ENCODE measurements at places on chromosomes 4 and X. TPM values are rescaled to one million over a fixed set of nuclear protein-coding genes. Genes with fewer than 3 reads are reported as not detected.
A peak's percentile ranks its signal among the peaks of the same experiment; 100 is the strongest.

The DHRSX gene
- 18.8 TPM for total RNA-seq

The AMTN gene
- total RNA-seq: not detected

The ZCCHC18 gene
- total RNA-seq: 0.12 TPM

The CSAG2 gene
- total RNA-seq: 0.30 TPM

The MAML3 gene
- 0.52 TPM for total RNA-seq

The MND1 gene
- total RNA-seq: 51.3 TPM

The CT47B1 gene
- total RNA-seq: not detected

The SMARCAD1 gene
- 20.4 TPM for total RNA-seq

- no peaks in the 10 kb centered on the region for H3K4me1 ChIP-seq
- no peaks in the 10 kb centered on the region for H3K27me3 ChIP-seq
- DNase-seq: no peak
- no peaks in the 10 kb centered on the region for H3K36me3 ChIP-seq
- no peak overlapping the region for H3K27ac ChIP-seq
These were observed 386.7 kb downstream of the SPRY1 start for GRCh38 chr4:123783151-123783790.

DNA sequence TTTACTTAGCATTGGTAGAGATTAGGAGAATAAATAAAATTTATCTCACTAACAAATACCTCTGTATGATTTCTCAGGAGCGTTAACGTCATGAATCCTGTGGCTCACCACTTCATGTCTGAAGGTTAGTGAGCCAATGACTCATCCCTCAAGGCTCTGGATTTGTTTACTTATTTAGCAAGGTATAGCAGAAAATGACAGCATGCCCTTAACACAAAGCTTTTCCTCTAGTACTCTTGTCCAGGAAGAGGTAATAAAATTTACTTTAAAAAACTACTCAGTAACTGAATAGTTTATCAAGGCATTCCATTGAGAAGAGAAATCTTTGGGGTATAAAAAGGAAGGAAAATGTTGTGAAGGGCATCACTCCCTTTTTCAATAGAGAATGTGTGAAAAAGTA lies 823.8 kb downstream of the CCSER1 start:
- H3K27ac ChIP-seq: no peak overlapping the region
- DNase-seq: no peak
- no peaks in the 10 kb centered on the region for H3K36me3 ChIP-seq
- H3K4me1 ChIP-seq: no peaks in the 10 kb centered on the region
- H3K4me3 ChIP-seq: no peak overlapping the region

- no peak overlapping the region for H3K4me3 ChIP-seq
- H3K27me3 ChIP-seq: peaks cover 7% of the 10 kb centered on the region
- H3K27ac ChIP-seq: no peak overlapping the region
- no peaks in the 10 kb centered on the region for H3K4me1 ChIP-seq
These were observed 107.4 kb upstream of the SLC4A4 start for GRCh38 chr4:71231129-71232055.

DNA sequence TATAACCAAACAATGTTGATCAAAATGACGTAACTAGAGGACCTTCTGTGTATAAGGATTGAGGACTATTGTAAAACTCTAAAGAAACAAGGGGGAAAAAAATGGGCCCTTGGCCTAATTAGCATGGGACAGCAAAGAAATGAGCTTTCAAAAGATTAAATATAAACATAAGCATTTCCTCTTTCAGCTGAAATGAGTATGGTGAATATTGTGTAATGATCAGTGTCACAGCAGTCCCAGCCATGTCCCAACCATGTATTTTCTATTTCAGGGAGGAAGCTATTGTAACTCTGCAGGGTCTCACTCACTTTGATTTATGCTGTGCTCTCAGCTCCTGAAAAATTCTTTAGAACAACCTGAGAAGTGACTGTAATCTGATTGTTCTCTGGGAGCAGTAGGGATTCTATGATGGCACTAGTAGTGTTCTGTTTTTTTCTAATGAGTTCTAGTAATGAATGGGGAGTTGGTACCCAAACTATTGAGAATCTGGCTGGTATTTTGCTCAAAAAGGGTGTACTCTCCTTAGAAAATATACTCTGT lies 25.8 kb downstream of the ANXA10 start:
- no peaks in the 10 kb centered on the region for H3K4me1 ChIP-seq
- H3K27me3 ChIP-seq: peaks cover 5% of the 10 kb centered on the region
- no peak overlapping the region for H3K27ac ChIP-seq
- no peaks in the 10 kb centered on the region for H3K36me3 ChIP-seq

DNA sequence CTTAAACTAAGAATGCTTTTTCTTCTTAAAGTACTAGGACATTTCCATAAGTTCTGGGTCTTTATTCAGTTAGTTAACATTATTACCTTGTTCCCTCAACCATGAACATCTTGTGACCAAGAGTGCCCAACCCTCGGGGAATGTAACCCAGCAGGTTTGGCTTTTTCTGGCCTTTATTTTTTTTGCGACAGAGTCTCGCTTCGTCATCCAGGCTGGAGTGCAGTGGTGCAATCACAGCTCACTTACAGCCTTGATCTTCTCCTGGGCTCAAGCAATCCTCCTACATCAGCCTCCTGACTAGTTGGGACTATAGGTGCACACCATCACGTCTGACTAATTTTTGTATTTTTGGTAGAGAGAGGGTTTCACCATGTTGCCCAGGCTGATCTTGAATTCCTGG lies 65.1 kb downstream of the USP11 start:
- no peaks in the 10 kb centered on the region for H3K36me3 ChIP-seq
- no peak overlapping the region for H3K4me3 ChIP-seq
- no peaks in the 10 kb centered on the region for H3K27me3 ChIP-seq
- no peak overlapping the region for H3K27ac ChIP-seq

- H3K4me3 ChIP-seq: no peak overlapping the region
- peak overlapping the region; percentile 96 for H3K27ac ChIP-seq
- H3K27me3 ChIP-seq: no peaks in the 10 kb centered on the region
- H3K4me1 ChIP-seq: peaks cover 52% of the 10 kb centered on the region
- DNase-seq: peak; percentile 75
These were observed 7.3 kb upstream of the SH3BP2 start for GRCh38 chr4:2785613-2786012.

DNA sequence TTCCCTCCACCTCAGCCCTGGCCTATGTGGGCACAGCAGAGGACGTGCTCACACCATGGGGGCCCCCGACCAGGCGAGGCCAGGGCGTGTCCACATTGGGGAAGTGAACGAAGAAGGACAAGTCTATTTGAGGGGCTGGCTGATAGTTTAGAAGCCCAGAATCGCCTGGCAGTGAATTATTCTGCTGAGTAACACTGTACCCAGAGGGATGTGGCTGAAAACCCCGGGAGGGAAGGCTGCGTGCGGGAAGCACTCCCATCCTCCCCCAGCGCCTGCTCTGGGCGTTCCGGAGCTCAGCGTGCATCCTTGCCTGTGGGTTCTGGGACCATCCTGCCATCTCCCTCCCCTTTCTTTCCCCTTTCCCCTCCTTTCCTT lies 66.6 kb downstream of the TRMT44 start:
- H3K36me3 ChIP-seq: peaks cover 2% of the 10 kb centered on the region
- H3K4me3 ChIP-seq: no peak overlapping the region
- H3K4me1 ChIP-seq: no peaks in the 10 kb centered on the region
- no peak overlapping the region for H3K27ac ChIP-seq
- DNase-seq: no peak

GRCh38 chrX:38117485-38117884 lies 103.2 kb downstream of the SRPX start:
- H3K4me3 ChIP-seq: no peak overlapping the region
- no peaks in the 10 kb centered on the region for H3K27me3 ChIP-seq
- DNase-seq: no peak
- H3K36me3 ChIP-seq: no peaks in the 10 kb centered on the region
- no peaks in the 10 kb centered on the region for H3K4me1 ChIP-seq

DNA sequence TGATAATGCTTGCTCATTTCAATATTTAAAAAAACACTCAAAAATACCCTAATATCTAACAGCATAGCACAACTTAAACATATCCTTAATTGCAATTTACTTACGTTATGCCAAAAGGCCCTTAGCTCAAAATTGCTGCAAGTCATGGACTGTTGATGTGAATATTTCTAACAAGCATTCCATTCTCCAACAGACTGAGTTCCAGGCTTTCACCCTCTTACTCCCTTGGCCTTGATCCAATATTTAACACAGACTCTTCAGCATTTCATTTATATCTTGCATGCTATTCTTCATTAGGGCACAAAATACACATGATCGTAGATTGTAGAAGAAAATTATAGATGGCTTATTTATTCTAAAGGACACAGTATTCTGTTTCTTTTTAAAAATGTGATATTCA lies 96.5 kb downstream of the RNF150 start:
- no peaks in the 10 kb centered on the region for H3K4me1 ChIP-seq
- no peaks in the 10 kb centered on the region for H3K36me3 ChIP-seq
- H3K27me3 ChIP-seq: no peaks in the 10 kb centered on the region
- H3K27ac ChIP-seq: no peak overlapping the region
- H3K4me3 ChIP-seq: no peak overlapping the region

GRCh38 chr4:24747234-24747975 lies 48.0 kb upstream of the SOD3 start:
- H3K4me3 ChIP-seq: no peak overlapping the region
- DNase-seq: no peak
- no peak overlapping the region for H3K27ac ChIP-seq
- H3K36me3 ChIP-seq: no peaks in the 10 kb centered on the region

Measured in activated naive CD4-positive, alpha-beta T cell treated with anti-CD3 and anti-CD28 coated beads for 36 hours (primary cell).